ENCODE measurements at places on chromosomes 7 and 10.

GRCh38 chr10:21090609-21091082, 193.5 kb upstream of the NEBL start:
- no peak for DNase-seq

GRCh38 chr7:159175792-159176191, 31.1 kb upstream of the VIPR2 start:
- DNase-seq, result no peak

DNA sequence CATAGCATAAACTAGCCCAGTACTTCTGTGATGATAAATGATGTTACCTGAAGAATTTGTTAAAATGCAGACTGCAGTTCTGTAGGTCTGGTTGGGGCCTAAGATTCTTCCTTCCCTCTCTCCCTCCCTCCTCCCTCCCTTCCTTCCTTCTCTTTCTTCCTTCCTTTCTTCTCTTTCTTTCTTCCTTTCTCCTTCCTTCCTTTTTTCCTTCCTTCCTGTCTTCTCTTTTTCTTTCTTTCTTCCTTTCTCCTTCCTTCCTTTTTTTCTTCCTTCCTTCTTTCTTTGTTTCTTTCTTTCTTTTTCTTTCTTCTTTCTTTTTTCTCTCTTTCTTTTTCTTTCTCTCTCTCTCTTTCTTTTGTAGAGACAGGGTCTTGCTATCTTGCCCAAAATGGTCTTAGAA, 3.7 kb upstream of the SLC25A28 start:
- no peak for DNase-seq

GRCh38 chr10:118911363-118911762, 118.2 kb upstream of the NANOS1 start:
- DNase-seq, result no peak

DNA sequence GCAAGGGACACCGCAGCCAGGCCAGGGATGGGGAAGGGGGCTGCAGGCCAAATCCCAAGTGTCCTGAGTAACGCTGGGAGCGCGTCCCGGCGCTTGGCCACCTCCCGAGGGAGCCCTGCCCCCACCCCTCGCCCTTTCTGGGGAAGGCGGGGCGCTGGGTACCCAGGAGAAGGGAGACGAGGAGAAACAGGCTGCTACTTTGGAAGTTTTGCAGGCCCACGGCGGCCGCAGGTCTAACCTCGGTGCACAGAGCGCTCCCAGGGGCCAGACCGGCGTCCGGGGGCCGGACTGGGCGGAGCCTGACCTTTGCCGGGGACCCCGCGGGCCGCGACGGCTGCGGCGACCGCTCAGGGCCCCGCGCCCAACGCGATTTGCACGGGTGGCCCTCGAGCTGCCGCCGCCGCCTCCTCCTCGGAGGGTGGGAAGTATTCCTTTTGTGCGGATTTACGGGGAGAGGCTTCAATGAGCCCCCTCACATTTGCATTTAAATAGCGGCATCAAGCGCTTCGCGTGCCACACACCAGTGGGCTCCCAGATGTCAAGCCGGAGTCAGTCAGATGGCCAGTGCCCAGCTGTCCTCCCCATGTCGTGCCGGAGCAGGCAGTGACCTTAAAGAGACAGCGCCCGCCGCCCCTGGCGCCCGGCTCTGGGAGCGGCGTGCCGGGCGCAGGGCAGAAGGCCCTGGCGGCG, 3.0 kb upstream of the EBF3 start:
- DNase-seq, result no peak

DNA sequence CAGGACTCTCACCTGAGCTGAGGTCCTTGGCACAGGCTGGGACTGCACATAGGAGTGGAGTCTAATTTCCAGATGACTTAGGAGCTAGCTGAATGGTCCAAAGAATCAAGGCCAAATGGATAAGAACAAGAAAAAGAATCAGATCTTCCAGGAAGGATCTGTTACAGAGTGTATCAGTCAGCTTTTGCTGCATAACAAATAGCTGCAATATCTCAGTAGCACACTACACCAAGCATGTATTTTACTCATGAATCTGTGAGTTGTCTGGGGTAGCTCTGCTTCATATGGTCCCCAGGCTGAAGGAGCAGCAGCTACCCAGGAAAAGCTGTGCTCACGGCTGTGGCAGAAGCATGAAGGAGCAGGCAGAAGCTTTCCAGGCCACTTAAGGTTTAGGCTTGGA, 60.6 kb upstream of the LOXL4 start:
- DNase-seq, result no peak

DNA sequence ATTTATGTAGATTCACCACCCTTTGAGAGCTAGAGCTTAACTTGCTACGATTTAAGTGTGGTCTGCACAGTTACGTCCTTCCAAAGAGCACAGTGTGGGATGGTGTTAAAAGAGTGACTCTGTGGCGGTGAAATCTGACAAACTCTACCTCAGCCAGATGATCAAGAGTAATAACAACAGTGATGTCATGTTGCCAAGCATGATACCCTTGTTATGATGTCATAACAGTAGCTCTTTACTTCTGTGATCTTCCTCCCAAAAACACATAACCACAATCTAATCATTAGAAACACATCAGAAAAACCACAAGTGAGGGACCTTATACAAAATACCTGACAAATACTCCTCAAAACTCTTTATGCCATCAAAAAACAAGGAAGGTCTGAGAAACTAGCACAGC, 649.3 kb downstream of the POM121L12 start:
- no peak for DNase-seq

- no peak for DNase-seq
Measured at GRCh38 chr7:106110238-106110560, 1.9 kb downstream of the SYPL1 start.
